ENCODE measurements at places on chromosomes 16 and 17.

DNA sequence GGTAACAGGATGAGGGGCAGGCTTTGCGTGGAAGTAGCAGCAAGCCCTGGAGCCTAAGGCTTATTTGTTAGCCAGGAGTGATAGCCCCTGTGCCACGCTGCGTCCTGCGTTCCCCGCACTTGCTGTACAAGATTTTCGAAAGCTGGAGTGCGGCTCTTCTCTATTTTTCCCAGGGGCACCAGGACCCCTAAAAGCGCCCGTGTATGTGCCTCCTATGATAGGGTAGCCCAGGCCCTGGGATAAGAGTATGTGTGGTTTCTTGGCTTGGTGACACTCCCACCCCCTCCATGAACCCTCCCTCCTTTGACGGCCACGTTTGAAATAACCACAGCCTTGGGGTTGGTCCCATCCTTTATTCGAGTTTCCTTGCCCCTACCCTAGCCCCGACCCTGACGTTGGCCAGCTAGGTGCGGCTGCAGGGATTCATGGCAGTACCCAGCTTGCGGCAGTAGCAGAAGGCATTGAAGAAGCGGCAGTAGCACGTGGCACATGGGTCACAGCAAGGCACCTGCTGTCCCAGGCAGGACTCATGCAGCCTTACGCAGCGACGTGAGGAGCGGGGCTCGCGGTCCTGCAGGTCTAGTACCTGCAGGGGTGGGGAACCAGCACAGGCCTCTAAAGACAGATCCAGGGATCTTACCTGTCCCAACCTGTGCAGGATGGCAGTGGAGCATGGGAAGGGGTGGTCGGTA lies 968 bp downstream of the AGRP start:
- no peak for DNase-seq

DNA sequence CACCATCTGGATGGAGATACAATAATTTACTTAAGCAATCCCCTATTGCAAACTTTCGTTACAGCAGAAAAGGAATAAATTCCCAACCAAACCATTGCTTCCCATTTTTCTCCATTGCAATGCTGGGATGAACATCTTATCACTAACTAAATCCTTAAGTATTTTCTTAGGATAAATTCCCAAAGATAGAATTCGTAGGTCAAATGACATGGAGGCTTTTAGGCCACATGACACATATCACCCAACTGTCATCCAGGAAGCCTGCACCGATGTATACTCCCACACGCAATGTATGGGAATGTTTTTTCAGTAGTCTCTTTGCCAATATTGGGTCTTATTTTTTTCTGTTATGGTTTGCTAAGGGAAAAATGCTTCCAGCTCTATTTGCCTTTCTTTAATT lies 1.6 kb upstream of the TLCD2 start:
- no peak for DNase-seq

- no peak for DNase-seq
These were observed 15.1 kb upstream of the TLCD3B start for GRCh38 chr16:30046178-30046577.

GRCh38 chr16:77457046-77457445 lies 22.2 kb upstream of the ADAMTS18 start:
- DNase-seq: no peak

DNA sequence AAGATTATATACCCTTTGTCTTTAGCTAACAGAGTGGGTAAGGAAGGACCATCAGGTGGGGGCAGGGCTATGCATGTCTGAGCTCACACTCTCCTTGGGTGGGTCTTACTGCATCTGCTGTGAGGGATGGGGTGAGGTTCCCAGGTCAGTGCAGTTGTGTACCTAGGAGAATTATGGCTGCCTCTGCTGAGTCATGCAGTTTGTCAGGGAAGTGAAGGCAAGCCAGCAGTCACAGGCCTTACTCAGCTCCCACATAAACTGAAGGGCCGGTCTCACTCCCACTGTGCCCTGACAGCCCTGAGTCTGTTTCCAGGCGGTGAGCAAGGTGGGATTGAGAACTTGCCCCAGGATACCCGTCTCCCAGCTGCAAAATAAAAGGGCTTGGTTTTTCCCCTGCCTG lies 328.6 kb downstream of the MAP2K6 start:
- DNase-seq: no peak
